GM04503 (cell line): ENCODE measurements at places on chromosomes 6 and 20.

DNA sequence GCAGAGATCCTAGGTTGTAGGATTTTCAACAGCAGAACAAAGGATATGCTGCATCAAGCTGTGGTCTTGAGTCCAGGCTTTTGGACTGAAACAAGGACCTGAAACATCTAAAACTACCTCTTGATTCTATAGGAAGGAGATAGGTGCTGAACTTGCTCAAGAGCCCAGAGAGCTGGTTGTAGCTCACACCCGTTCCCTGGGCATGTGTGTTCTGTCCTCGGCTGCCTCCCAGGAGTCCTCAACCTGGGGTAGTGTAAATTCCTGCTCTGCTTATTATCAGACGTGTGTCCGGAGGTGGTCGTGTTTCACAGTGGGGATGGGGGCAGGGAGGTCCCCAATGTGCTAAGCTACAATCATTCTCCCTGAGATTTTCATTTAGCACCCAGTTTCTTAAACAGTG, 4.8 kb downstream of the NOP56 start:
- DNase-seq = no peak

- DNase-seq = no peak
Observed at GRCh38 chr20:18395544-18395943, 71.3 kb downstream of the DZANK1 start.

DNA sequence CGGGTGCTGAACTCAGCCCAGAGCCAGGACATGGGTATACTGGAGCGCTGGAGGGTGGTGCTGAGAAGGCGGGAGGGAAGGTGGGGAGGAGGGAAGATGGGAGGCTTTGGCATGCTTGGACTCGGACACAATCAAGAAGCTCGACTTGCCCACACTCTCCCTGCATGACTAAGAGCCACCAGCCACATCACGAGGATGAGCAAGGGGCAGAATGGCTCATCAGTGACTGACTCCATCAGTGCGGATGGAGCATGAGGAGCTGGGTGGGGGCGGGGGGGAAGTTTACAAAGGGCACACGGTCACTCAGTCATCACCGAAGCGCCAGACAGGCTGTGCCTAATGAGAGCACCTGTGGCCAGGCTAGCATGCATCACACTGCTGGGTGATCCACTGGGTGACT, 222.8 kb downstream of the KIF16B start:
- peak; percentile 35 for DNase-seq

- DNase-seq = no peak
Observed at GRCh38 chr6:21327326-21328112, 266.0 kb upstream of the SOX4 start.

DNA sequence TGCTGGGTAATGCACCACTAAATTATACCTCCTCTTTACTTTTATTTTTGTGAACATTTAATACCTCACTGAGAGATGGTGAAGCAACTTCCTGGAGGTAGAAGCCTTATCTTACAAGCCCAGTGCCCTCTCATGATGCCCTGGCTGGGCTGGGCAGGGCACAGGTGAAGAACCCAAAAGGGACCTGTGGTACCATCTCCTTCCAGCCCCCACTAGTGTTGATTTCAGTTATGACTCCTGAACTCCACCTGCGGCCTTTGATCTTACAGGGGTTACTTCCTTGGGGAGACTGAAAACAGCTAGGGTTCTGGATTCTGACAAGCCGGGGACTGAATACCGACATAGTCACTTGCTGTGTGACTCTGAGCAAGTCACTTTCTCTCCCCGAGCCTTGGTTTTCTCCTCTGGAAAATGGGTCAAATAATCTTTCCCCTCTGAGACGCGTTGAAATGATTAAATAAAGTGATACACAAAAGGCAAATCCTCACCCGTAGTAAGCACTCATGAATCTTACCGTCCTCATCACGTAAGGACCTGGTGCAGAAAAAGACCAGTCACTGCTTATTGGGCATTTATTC, 1.2 kb downstream of the SLC13A3 start:
- no peak for DNase-seq

DNA sequence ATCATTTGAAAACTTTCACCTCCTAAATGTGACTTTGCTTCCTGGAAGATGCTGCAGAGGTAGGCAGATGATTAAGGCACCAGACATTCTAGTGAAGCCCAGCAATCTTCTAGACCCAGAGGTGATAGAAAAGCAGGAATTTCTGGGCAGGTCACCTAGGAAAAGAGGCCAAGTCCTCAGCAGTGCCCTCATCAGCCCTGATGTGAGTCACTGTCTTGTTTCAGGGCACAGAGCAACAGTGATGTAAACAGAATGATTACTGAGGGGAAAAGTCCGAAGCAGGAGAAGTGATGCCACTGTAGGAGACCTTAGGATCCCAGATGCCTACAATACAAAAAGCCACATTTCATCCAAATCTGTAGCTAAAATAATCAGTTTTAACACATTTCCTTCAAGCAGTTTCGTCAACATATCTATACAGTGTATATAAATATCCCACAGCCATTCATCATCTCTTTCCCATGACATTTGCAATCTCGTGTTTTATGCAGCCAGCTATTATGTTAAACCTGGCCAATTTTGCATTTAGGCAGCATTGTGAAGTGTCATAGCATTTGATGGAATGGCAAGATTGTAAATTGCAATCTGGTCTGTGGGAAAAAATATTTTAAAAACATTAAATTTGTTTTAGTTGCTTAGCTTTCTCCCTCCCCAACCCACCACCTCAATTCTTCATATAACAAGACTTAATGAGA, 401.2 kb upstream of the RNF217 start:
- no peak for DNase-seq

GRCh38 chr20:48691523-48691922, 136.3 kb downstream of the PREX1 start:
- no peak for DNase-seq

- no peak for DNase-seq
Observed at GRCh38 chr20:19903168-19903811, 113.9 kb upstream of the NAA20 start.

DNA sequence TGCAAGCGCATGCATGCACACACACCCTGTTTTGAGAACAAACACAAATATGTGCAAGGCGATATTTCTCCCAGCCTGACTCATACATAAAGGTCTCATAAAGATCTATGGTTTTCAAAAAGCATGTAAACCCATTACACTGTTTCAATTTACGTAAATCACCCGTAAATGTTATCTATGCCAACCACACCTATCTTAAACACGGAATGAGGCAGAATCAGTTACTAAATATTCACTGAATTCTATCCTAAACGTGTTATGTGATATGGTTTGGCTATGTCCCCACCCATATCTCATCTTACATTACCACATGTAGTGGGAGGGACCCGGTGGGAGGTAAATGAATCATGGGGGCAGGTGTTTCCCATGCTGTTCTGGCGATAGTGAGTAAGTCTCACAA, 621.6 kb downstream of the KIF16B start:
- no peak for DNase-seq

GRCh38 chr20:3383878-3384495, 23.5 kb downstream of the DNAAF9 start:
- no peak for DNase-seq

GRCh38 chr6:16854986-16855385, 93.7 kb upstream of the ATXN1 start:
- DNase-seq = no peak

- DNase-seq = no peak
Observed at GRCh38 chr6:123515715-123516114, 121.0 kb downstream of the TRDN start.

- no peak for DNase-seq
Observed at GRCh38 chr6:39090036-39090435, 24.9 kb downstream of the SAYSD1 start.

DNA sequence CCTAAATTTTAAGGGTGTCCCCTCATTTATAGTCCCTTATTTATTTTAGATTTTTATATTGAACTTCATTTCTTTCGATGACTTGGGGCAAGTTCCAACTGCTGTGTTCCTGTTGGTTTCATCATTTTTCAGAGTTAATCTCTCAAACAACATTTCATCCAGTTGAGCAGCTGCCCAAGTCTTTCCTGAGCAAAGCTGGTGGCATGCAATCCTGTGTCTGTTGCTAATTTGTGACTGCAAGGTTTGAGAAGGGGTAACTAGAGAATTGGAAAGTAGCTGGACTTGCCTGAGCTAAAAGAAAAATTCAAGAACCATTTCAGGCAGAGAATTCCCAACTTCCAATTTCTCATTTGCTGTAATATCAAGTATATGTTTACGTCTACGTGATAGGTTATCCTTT, 881.5 kb upstream of the SLC35B3 start:
- no peak for DNase-seq

DNA sequence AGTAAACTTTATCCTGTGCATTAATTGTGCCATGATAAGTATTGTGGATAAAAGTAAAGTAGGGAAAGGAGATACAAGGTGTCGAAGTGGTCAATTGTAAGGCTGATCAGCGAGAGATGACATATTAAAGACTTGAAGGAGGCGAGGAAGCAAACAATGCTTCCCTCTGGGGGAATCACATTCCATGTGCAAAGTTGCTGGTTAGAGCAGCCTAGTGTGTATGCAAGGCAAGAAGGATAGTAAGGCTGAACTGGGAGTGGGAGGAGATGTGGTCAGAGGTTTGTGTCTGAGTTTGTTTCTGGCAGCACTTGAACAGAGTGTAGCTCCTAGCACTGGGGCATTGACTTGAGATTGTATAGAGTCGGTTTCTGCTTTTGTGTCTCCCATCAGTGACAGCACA, 122.9 kb downstream of the SLC35F1 start:
- DNase-seq = no peak

DNA sequence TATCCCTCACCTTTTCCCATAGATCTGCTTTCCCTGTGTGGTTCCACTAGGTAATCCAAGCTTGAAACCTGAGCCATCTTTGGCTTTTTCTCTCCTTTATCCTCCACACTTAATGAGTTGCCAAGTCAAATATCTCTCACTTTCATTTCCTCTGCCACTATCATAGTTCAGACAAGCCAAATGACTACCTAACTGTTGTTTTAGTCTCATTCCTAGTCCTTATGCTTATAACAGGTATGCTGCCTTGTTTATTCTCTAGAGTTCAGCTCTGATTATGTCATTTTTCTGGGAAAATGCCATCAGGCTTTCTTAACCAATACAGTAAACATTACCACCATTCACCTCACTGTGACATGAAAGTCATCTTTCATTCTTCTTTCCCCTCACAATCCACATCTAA, 6.5 kb downstream of the EFHC1 start:
- no peak for DNase-seq

- no peak for DNase-seq
Observed at GRCh38 chr6:104995989-104996617, 39.2 kb downstream of the LIN28B start.

DNA sequence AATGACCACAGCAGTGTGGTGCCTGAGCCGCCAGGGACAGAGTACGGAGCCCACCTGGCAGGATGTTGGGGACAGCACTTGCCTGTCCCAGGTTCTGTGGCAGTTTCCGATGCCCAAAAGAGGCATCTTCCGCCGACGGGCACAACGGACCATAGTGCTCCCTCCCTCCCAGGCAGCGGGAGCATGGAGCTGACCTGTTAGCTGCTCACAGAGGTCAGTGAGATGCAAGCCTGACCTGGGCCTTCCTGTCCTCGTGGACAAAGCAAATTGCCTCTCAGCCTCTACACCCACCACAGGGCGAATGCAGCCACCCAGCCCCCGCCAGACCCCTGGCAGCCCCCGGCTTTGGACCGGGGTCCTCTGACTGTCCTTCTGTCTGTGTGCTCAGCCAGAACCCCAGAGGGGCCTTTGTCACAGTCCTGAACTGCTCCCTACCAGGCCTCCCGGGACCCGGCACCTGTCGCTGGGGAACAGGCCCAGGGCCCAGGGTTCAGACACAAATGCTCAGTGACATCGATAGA, 16.2 kb upstream of the FRMD1 start:
- DNase-seq = no peak

- no peak for DNase-seq
Observed at GRCh38 chr6:125512621-125513020, 210.9 kb upstream of the HDDC2 start.

DNA sequence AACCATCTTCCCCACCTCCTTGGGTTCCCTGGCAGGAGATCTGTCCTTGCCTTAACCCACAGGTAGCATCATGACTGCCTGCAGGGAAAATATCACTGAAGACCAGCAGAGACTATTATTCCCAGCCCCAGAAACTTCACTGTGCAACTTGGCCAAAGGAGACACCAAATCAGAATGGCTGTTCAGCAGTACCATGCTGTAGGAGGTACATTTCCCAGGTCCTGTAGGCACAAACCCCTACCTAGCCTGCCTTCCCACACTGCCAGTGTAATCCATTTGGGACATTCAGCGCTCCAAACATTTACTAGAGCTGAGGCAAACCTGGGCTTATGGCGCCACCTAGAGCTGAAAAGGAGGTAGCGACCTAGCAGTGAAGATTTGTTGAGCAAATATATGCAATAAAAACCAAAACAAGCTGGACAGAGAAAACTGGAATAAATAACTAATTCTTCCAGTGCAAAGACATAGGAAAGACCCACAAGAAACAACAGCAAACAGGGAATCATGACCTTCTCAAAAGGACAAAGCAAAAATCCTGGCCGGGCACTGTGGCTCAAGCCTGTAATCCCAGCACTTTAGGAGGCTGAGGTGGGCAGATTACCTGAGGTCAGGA, 60.3 kb downstream of the VTA1 start:
- peak; percentile 8 for DNase-seq

DNA sequence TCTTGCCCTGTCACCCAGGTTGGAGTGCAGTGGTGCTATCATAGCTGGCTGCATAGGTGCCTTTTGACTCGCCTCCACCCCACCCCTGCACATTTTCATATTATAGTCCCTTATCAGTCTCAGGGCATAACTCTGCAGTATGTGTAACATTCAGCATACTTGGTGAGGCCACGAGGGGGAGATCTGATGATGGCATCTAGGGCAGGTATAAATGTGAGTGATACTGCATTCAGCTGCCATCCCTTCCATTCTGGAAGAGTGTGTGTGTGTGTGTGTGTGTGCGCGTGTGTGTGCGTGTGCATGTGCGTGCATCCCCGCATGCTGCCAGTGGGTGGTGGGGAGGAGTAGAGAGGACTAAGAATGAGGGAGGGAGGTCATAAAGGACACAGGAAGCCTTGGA, 81.4 kb downstream of the JARID2 start:
- no peak for DNase-seq

GRCh38 chr6:24497254-24497970, 2.6 kb downstream of the ALDH5A1 start:
- no peak for DNase-seq

DNA sequence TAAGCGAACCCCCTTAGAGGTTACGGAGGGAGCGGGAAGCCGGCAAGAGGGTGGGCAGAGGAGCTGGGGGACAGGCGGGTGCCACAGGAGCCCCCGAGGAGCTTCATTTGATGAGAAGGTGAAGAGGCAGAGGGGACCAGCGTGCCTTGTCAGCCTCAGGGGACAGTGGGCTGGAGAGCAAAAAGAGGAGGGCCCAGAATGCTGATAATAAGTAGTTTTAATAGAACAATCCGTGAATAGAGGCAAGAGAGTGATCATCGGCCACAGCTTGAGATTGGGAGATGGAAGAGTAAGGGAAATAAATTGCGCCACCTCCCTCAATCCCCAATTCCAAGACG, 1.3 kb downstream of the COL19A1 start:
- DNase-seq = no peak

GRCh38 chr6:155349129-155349528, 34.8 kb upstream of the TFB1M start:
- peak; percentile 17 for DNase-seq

- no peak for DNase-seq
Observed at GRCh38 chr6:162056745-162057144, 670.8 kb downstream of the PRKN start.

GRCh38 chr20:20456741-20457140, 88.8 kb downstream of the INSM1 start:
- DNase-seq = no peak
